Mucosa of descending colon (tissue), 3 donors: ENCODE measurements at places on chromosomes 7 and 10.

DNA sequence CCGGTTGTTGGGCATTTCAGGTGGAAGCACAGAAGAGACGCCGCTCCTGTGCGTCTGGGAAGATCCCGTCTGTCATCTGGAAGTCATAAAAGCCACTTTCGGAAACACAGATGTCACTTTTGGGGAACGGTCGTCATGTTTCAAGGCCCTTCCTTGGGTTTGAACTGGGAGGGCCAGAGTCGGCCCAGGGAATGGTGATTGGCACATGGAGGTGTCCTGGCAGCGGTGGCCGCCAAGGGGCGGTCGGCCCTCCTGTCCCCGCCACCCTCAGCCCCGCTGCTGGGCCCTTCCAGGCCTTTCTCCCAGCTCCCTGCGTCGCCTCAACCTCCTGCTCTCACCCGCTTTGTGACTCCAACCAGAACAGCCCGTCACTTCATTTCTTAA, 115.2 kb upstream of the SFMBT2 start:
- no peak for DNase-seq

GRCh38 chr10:93081834-93082233, 8.1 kb downstream of the CYP26A1 start:
- DNase-seq, result no peak

- peak; percentile 59 for DNase-seq
Observed at GRCh38 chr7:131945957-131946544, 389.6 kb upstream of the PODXL start.

DNA sequence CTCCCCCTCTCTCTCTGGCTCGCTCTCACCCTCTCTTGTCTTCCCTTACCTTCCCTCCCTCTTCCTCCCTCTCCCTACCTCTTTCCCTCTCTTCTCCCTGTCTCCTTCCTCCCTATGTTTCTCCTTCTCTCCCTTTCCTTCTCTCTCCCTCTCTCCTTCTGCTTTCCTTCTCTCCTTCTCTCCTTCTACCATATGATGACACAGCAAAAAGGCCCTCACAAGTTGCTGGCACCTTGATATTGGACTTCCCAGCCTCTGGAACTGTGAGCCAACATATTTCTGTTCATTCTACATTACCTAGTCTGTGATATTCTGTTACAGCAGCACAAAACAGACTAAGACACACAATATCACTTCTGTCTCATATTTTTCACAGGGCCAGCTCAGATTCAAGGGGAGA, 135.0 kb downstream of the ADAM22 start:
- no peak for DNase-seq

GRCh38 chr7:72078301-72078700, 333.8 kb downstream of the CALN1 start:
- DNase-seq, result no peak

- no peak for DNase-seq
Observed at GRCh38 chr7:21106296-21106732, 319.6 kb upstream of the SP8 start.

DNA sequence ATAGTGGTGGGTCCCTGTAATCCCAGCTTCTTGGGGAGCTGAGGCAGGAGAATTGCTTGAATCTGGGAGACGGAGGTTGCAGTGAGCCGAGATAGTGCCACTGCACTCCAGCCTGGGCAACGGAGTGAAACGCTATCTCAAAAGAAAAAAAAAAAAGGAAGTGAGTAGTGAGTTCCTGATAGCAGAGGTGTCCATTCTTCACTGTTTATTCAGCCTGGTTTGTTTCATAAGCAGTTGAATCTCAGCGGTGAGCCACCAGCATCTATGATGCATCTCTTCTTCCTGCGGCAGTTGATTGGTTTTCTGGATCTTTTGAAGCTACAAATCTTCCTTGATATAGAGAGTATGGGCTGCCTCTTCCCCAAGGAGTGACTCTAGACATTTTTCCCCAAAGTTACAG, 316.1 kb upstream of the MTPN start:
- DNase-seq, result no peak

- DNase-seq, result no peak
Observed at GRCh38 chr10:125201108-125201524, 40.8 kb upstream of the CTBP2 start.

DNA sequence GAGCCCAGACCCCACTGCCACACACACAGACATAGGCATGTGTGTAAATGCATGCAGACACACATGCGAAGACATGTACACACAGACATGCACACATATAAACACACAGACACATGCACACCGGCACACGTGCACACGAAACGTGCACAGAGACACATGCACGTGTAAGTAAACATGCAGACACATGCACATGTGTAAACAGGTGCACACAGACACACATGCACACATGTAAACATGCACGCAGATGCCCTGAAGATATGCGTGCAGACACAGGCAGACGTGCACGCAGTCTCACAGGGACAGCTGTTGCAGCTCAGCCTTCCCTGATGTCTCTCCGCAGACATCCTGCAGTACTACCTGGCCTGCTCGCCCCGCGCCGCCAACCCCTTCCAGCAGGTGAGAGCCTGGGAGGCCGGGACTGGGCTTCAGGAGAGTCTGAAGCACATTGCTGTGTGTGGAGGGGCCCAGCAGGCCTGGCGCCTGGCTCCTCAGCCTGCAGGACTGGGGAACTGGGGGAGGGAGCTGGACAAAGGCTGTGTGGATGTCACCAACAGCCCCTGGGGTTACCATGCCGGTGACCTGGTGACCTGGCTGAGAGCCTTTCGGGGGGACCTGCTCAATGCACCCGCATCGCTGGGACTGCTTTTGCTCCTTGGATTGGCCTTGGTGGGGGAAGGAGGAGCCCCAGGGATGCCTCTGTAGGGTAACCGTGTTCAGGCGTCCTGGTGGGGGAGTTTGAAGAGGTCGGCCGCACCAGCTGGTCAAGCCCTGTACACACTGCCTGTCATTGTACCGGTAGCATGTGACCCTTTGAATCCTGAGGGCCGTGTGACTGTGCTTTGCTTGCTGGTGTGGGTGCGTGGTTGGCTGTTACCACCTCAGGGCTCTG, 20.3 kb downstream of the TTYH3 start:
- DNase-seq, result no peak

DNA sequence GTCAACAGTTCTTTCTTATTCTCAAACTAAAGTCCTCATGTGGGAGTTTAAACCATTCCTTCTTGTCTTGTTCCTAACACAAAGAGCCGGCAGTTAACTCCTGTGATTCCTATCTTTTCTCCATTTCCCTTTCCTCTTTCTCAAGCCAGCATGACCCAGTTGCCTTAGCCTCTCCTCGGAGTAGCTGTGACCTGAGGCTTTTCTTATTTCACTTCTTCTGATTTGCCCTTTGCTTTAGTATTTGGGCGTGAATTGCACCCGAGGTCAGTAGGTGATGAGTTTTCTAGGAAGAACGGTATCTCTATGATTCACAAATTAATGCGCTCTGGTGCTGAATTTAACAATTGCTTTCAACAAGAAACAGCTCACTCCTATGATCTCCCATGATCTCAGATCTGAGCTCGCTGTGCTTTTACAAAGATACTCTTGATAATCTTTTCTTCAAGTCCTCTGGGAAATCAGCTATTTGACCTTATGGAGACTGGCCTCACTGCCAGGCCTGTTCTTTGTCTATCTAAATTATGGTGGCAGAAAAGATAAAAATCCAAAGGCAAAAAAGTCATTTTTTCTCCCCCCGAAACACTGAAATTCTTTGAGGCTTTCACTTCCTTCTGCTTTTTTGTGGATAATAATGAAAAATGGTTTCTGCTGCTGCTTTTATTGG, 184.6 kb downstream of the JCAD start:
- no peak for DNase-seq

DNA sequence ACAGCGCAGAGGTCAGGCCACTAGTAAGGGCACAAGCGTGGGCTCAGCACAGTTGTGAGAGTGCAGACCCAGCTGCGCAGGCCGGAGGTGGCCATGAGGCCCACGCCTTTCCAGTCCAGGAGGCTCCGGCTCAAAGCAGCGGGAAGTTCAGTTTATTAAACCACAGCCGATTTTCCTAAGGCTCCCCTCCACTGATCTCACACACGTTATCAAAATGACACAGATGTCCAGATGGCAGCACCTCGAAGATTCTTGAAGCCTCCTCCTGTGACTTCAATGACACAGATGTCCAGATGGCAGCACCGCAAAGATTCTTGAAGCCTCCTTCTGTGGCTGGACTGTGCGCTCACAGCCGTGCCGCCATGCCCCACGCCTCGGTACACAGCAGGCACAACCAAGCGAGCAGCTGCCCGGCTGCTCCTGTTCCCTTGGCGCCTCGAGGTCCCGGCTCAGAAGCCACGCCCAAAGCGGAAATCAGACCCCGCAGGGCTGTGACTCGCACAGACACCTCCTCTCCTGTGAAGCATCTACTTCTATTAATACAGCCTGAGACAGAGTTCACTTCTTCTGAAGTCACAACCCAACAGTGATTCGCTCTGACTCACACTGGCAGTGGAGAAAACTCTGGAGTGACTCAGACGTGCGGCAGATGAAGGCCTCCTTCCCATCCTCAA, 122.7 kb downstream of the MAD1L1 start:
- DNase-seq, result no peak

DNA sequence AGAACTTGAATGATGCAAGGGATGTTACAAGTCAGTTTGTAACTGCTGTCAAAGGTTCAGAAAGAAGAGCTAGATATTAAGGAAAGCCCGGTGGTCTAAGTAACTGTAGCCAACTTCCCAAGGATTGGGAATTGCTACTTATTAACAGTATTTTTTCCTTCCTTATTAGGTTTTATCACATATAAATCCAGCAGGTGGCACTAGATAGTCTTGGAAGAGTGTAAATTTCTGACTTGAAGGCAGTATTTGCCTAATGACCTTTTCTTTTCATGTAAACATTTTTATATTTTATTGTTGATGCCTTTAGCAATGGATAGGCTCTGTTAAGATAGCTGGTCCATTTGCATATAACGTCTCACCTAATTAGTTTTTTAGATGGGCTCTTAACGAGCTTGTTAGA, 51.2 kb downstream of the ANLN start:
- no peak for DNase-seq

- DNase-seq, result no peak
Observed at GRCh38 chr7:120395526-120396019, 122.6 kb downstream of the KCND2 start.

- no peak for DNase-seq
Observed at GRCh38 chr7:73350306-73351068, 22.5 kb downstream of the FKBP6 start.
